ENCODE measurements at places on chromosomes 5 and 9. TPM values are rescaled to one million over a fixed set of nuclear protein-coding genes. Genes with fewer than 3 reads are reported as not detected.

The POLR1E gene
- total RNA-seq: 13.6 TPM

DNA sequence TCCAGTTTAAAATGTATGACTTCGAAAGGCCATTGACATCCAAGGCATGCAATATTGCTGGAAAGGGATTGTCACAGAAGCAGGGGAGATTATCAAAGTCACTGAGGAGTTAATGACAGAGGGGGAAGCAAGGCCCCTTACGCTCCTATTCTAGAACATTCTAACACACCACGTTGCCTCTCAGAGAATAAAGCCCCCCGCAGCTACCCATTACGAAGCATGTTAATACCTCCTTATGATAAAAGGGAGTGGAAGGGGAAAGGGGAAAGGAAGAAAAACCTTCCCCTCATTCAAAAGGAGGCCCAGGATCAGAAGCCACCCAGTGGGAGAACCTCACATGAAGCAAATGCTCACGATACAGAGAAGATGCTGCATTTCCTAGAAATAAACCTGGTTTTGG, 213.6 kb downstream of the DAB2IP start:
- no peak for DNase-seq

GRCh38 chr5:146726891-146727290, 151.7 kb downstream of the PPP2R2B start:
- DNase-seq: no peak

GRCh38 chr9:123756484-123757106, 173.3 kb downstream of the DENND1A start:
- no peak for DNase-seq

Data from hepatocyte (in vitro differentiated cells).